ENCODE measurements at places on chromosomes 2 and 18.

GRCh38 chr2:5387406-5387805, 304.8 kb upstream of the SOX11 start:
- DNase-seq, result no peak

- DNase-seq, result no peak
Observed at GRCh38 chr18:73153271-73153670, 285.5 kb upstream of the NETO1 start.

DNA sequence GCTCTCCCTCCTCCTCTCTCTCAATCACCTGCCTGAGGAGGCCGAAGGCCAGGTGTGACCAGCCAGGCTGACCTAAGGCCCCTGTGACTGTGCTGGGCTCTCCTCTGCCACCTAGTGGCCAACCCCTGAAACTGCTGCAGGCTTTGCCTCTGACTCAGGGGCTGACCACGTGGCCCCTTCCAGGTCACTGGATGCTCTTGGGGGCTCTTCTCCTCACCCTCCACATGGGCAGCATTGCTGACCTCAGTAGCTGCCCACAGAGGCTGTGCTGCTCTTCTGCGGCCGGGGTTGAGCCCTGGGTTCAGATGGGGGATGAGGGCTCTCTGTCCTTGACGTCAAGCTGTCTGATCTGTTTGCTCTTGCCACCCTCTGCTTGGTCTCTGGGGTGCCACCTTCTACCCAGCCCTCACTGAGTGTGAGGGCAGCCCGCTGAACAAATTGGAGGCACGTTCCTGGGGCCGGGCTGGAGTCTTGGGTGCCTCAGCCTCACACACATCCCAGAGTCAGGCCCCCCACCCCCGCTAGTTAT, 122.7 kb downstream of the TWIST2 start:
- peak; percentile 11 for DNase-seq

DNA sequence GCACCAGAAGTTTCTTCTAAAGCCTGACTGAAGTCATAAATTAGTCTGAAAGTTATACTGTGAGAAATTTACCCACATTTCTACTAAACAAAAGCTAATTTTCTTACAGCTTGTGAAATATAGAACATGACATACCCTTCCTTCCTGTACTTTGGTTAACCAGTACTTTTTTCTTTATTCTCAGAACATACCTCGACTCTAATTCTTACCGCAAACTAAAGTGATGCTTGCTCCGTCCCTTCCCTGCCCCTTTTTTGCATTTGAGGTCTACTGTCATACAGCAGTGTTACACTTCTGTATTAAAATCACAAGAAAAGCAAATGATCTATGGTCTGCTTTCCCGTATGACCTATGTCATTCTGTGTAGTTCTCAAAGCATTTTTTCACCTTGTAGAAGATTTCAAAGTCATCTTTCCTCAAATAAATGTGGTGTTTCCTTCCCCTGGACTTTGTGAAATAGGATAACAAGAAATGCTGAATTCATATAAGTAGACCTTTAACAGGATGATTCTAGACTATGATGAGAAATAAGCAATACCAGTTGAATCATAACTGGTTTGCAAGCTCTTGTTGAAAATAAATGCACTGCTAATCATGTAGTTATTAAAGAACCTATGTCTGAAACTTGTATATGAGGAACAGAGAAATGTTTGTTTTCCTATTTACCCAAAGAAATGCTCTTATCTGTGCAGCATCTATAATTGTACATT, 30.4 kb downstream of the CYTIP start:
- DNase-seq, result no peak

DNA sequence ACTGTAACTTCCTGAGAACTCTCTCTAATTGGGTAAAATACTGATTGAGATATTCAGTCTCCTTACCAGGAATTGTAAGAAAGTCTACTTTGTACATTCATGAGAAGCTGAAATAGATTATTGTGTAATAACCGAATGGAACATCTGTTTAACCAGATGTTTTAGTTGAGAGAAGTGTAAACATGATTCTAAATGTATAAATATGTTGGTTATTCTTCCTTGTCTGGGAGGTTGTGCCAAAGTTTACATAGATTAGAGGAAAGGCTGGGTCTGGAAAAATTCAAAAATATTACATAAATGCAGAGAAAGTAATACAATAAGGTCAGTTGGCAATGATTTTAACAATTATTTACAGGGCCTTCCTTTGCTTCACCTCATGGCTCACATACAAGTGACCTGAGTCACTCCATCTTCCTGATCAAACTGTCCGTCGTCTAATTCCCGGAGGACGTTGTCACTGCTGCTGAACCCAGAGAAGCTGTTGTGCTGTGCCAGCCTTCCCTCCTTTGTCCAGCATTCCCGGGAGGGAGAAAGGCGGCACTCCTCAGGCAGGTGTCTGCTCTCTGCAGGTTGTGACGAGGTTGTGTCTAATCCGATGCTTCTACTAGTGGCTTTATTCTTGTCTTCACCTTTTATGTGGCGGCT, 55.9 kb downstream of the MOB4 start:
- no peak for DNase-seq

- DNase-seq, result no peak
Observed at GRCh38 chr2:72694715-72695496, 130.9 kb downstream of the EXOC6B start.

DNA sequence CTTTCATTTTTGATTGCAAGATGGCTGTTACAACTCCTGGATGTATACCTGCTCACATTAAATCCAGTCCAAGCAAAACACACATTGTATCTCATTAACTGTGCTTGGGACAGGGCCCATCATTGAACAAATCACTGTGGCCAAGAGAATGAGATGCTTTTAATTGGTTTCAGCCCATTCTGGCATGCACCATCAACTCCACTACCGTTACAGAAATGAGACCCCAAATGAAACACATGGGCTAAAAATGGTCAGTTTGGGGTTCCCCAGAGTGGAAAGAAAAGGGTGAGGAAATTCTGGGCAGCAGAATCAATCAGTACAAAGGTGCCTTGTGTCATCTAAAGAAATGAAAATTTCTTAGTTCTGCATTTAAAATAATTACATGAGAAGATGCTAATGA, 52.7 kb downstream of the FAM171B start:
- DNase-seq, result no peak

DNA sequence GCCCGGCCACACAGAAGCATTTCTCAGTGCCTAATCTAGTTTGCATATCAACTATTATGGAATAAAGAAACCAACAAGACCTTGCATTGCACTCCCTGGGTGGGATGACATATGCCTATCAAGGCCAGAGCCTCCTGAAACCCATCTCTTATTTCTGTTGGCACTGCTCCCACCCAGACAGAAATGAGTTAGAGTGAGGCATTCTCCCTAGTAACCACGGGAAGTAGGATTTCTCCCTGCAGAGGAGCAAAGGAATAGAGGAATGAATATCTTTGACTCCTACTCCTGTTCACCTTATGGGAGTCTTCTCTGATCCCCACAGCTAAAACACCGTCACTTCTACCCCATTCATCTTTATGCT, 24.2 kb upstream of the SCYGR1 start:
- DNase-seq, result no peak

- DNase-seq, result no peak
Observed at GRCh38 chr2:161703863-161704262, 79.6 kb downstream of the SLC4A10 start.

- no peak for DNase-seq
Observed at GRCh38 chr2:232018181-232018580, 56.7 kb downstream of the DIS3L2 start.

- no peak for DNase-seq
Observed at GRCh38 chr2:206095536-206096332, 9.8 kb upstream of the INO80D start.

DNA sequence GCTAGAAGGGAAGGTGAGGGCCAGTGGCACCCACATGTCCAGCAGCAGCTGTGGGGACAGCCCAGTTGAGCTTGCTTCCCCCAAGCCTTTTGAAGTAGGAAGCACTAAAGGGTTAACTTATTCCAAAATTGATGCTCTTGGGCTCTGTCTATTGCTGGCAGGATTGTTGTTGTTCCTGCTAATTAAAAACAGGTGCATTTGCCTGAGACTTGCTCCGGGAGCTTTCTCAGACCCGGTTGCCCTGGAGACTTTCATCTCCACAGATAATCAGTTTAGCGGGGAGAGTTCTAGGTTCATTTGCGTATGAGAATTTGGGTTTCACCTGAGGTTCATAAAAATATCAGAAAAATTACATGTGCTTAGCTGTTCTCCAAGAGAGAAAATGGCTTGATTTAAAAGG, 277.3 kb downstream of the LRATD1 start:
- DNase-seq, result no peak

DNA sequence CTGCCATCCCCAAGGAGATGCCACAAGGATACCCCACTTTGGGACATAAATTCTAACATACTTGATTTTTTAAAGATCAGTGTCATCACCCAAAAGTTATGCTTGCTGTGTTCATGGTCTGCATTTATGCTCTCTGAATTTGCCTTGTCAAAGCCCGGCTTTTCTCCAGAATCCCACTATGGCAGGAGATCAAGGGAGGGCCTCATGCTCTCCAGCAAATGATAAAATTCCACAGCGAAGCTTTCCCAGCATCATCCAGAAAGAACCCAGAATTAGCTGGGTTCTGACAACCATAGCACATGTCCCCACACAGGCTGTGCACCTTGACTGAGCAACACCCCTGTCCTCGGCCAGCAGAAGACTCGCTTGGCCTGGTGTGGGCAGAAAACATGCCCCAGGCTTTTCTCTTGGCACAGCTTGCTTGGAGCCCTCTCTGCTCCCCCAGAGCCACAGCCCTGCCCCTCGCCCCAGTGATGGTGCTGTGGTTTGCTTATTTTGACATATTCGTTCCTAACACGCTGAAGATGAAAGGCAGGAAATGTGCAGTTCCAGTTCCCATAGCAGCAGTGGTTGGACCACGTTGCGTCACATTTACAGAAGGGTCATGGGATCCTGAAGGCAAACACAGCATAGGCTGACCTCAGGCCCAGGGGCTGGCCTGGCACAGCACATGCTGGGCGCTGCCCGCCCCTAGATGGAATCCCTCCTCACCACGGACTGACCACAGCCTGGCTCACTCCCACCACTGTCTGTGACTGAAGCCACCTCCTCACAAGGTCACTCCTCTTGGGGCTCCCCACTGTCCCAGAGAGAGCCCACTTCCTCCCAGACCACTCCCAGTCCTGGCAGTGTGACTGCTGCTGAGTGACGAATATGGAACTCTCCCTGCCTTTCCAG, 14.1 kb upstream of the CHRNA1 start:
- DNase-seq, result peak; percentile 41

DNA sequence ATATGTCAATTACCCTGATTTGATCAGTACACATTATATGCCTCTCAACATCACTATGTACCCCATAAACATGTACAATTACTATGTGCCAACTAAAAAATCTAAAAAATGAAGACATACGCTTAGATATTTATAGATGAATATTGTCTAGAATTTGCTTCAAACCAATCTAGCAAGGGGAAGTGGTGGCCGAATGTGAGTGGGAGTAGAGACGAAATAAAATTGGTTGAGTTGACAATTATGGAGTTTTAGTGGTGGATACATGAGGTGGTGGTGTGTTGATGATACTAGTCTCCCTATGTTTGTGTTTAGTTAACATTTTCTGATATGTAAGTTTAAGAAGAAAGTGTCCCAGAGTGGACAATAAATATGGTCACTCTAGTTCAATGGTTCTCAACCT, 49.0 kb downstream of the SDC1 start:
- DNase-seq, result no peak

DNA sequence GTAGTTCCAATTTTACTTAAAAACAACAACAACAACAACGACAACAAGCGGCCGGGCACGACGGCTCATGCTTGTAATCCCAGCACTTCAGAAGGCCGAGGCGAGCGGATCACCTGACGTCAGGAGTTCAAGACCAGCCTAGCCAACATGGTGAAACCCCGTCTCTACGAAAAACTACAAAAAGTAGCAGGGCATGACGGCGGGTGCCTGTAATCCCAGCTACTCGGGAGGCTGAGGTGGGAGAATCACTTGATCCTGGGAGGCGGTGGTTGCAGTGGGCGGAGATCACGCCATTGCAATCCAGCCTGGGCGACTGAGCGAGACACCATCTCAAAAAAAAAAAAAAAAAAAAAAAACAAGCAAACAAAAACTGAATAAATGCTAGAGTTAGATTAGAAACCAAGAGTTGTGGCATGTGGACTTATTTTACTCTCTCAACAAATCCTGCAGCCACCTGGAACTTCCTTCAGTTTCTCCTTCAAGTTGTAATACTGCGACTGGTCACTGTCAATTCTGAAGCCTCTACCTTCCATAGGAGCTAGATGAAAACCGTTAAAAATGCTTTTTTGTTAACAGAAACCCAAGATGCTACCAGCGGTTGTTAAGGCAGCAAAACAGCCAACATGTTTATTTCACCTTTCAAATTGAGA, 1.3 kb downstream of the ATP5F1A start:
- DNase-seq, result no peak

- DNase-seq, result no peak
Observed at GRCh38 chr2:171225989-171226388, 65.3 kb upstream of the TLK1 start.

GRCh38 chr2:156215656-156216055, 116.9 kb downstream of the NR4A2 start:
- no peak for DNase-seq

DNA sequence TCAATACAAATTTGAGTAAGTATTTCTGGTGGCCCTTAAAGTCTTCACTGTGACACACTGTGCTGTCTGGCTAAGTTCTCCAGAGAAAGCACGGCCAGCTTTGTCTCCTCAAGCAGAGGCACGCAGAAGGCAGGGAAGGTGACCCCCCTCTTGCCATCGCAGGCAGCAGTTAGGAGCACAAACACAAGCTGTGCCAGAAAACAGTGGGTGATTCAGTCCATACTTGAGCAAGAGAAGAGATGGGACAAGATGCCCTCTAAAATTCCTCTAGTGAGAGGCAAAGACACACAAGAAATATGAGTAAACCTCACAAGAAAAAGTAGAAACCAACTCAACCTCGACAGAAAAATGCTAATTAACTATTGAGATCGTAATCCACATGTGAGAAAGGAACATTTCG, 9.8 kb downstream of the MCEE start:
- no peak for DNase-seq

DNA sequence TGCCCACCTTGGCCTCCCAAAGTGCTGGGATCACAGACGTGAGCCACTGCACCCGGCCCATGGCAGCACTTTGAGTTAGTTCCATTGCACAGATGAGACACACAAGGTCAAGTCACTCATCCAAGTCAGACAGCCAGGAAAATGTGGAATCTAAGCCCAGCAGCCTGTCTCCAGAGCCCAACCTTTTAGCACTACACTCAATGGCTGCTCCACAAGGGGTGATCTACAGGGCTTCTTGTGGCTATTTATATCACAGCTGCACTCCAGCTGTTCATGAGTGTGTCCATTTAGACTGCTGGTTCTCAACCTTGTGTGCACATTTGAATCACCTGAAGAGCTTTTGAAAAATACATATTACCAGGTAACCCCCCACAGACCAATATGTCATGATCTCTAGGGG, 72.9 kb upstream of the RPL31 start:
- no peak for DNase-seq

Data from activated T-helper 1 cell treated with anti-CD3 and anti-CD28 coated beads, Interleukin-2, amount 50 U/mL, for 16 hours (primary cell).